ENCODE measurements at places on chromosomes 6 and 20.

DNA sequence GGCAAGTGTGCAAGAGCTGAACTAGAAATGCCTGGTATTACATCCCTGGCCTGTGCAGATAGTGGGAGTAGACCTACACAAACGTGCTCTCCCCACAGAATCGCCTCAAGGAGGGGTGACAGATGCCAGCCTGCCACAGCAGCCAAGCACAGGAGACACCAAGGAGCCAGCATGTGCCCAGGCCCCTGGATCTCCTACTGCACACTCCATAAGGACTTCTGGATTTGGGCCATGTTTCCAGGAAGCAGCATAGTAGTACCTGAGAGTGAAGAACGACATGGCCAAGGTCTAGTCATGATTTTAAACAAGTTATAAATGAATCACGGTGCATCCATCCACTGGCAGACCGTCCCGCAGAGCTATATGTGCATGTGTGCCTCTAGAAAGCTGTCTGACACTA lies 232.2 kb downstream of the SYNDIG1 start:
- DNase-seq: no peak

GRCh38 chr20:31991339-31991705 lies 18.9 kb upstream of the CCM2L start:
- DNase-seq: no peak

- no peak for DNase-seq
Measured at GRCh38 chr20:25059866-25060465, 2.0 kb upstream of the ACSS1 start.

DNA sequence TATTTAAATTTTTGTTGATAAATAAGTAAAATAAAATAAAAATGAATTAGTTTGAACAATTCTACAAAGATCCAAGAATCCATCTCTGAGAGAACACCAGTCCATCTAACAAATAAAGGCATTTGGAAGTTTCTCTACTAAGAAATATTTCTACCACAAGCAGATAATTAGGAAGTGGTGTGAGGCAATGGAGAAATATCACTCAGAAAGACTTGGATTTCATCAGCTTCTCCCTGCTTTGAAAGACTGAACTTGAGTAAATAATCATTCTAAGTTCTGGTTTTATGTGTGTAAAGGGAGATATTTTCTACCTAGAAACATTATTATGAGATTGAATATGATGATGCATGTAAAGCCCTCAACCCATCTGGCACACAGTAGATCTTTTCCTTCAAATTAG lies 17.8 kb upstream of the TCF21 start:
- no peak for DNase-seq

GRCh38 chr20:49810491-49811190 lies 2.0 kb upstream of the SLC9A8 start:
- DNase-seq: no peak

DNA sequence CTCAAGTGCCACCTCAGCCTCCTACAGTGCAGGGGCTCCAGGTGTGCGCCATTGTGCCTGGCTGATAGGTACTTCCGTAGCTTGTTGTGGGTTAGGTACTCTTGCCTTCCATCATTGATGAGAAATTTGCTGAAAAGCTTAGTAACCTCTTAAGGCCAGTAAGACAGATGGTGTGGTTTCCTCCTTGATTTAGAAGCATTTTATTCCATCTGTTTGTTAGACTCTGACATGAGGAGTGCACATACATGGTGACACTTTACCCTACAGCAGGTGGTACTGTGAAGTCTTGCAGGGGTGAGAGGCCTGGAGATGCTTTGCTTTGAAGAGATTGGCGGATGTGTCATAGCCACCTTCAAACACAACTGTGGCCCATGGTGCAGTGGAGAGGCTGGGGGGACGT lies 14.8 kb upstream of the MTG2 start:
- no peak for DNase-seq

GRCh38 chr6:5328800-5329199 lies 67.5 kb downstream of the FARS2 start:
- no peak for DNase-seq

DNA sequence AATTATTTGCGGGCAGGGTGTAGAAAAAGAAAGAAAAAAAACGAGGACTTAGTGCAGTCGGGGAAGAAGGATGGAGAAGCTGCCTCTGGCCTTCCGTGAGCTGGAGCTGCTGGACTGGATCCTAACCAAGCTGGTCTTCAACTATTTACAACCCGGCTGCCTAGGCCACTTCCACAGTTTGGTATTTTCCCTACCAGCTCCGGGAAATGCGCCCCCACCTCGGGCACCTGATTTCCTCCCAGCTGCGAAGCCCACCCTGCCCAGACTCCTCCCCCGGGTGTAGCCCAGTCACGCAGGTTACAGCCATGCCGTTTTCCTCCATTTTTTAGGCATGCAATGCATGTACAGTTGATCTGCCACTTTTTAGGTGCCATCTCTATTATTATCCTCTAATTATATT lies 21.2 kb downstream of the THEMIS start:
- DNase-seq: no peak

DNA sequence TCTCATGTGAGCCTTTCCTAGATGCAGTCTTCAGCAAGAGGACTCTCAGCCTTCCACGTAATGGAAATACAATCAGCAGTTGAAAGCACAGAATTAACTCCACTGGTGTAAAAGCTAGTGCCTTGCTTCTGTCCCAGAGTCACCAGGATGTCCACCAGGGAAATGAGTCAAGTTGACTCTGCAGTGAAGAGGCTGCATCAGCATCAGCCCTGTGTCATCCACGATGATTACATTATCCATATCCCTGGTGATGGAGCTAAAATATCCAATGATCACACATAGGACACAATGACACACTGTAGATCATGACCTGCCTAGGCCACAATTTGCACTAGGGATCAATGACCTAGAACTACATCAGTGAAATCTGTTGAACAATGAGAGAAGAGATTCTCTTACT lies 262.4 kb downstream of the ERMARD start:
- DNase-seq: no peak

GRCh38 chr6:77136086-77136485 lies 327.2 kb downstream of the HTR1B start:
- DNase-seq: no peak

DNA sequence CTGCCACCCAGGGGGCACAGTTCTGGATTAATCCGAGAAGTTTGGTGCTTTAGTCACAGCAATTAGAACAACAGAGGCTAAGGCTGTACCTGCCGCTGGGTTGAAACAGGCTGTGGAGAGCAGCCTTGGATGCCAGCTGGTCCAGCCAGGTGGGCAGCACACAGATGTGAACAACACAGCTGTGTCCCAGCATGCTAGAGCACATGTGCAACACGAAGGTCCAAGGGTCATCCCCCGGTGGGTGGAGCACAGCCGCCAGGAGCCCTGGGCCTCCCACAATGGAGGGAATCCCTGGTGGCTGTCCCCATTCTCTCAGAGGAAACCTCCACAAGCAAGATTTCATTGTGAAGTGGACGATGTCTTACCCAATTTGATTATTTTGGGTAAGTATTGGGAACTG lies 99.2 kb upstream of the SYNDIG1 start:
- DNase-seq: no peak

- no peak for DNase-seq
Measured at GRCh38 chr20:4083098-4083865, 67.9 kb upstream of the RNF24 start.

DNA sequence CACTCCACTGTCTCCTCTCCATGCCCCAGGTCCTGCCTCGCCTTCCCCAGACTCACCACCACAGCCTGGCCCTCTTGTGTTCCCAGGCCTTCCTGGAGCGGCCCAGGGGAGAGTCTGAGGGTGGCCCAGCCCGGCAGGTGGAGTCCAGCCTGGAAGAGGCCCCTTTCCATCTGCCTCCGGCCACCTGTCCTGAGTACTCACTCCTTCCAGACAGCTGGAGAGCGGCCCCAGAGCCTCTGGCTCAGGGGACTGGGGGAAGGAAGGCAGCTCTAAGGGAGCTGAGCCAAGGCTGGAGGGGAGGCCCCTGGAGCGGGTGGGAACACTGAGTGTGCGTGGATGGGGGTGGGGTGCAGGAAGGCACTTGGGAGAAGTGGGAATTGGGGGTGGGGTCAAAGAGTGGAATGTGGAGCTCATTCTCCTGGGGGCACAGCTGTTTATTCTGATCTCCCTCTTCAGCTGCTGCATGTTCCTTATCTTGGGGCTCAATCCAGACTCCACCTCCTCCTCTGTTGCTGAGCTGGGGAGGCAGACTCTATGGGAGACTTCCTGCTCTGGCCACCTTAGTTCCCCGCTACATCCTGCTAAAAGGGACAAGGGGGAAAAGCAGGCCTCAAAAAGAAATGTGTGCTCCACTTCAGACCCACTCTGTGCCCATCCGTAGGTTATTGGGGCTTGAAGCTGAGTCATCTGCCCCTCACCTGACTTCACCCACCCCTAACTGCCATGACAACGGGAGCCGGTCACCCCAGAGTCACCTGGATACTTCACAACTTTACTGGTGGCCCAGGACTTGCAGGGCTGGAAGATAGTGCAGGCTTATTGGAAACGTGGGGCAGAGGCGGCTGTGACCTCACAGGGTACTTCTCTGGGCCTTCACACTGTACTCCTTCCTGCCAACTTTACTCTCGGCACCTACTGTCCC lies 19.5 kb upstream of the TAF8 start:
- DNase-seq: no peak

GRCh38 chr20:46062621-46063020 lies 27.1 kb downstream of the NCOA5 start:
- no peak for DNase-seq

GRCh38 chr6:154543628-154544027 lies 33.1 kb upstream of the CNKSR3 start:
- DNase-seq: no peak

DNA sequence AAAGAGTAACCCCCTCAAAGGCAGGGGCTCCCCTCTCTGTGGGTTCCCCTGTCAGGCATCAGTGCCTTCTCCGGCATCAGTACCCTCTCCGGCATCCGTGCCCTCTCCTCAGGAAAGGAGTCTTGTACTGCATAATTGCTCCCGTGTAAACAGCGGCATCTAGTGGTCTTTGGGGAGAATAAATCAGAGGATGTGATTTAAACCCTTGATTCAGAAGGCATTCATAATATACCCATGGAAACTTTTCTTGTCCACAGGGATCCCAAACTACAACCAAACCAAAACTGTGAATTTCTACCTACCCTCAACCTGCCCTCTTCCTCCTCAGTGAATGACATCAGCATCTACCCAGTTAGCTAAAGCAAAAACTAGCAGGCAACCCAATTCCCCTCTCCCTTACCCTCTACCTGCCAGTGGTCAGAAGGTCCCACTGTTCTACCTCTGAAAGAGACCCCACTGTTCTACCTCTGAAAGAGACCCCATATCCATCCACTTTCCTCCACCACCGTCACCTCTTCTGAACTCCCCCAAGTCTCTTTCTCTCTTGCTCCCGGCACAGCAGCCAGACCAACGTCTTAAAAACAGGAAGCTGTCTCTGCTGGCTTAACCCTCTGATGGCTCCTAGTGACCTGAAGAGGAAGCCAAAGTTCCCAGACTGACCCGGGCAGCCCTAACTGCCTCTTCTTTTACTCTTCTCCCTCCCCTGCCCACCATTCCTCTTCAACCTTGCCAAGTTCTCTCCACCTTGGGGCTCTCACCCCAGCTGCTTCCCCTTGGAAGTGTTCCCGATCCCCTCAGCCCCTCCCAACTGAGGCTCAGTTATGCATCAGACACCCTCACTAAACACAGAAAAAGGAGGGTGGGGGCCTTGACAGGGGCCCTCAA lies 27.2 kb downstream of the UBE2V1 start:
- no peak for DNase-seq

GRCh38 chr6:143545976-143546547 lies 34.5 kb upstream of the FUCA2 start:
- no peak for DNase-seq

GRCh38 chr6:114281496-114281895 lies 61.3 kb downstream of the HS3ST5 start:
- no peak for DNase-seq

GRCh38 chr6:122114717-122115116 lies 284.7 kb upstream of the HSF2 start:
- no peak for DNase-seq

All from thoracic aorta (tissue), 2 donors.